ENCODE measurements at places on chromosomes 7 and 10.
A peak's percentile ranks its signal among the peaks of the same experiment; 100 is the strongest.

- DNase-seq, result no peak
These were observed 45.4 kb upstream of the STOX1 start for GRCh38 chr10:68781613-68782574.

DNA sequence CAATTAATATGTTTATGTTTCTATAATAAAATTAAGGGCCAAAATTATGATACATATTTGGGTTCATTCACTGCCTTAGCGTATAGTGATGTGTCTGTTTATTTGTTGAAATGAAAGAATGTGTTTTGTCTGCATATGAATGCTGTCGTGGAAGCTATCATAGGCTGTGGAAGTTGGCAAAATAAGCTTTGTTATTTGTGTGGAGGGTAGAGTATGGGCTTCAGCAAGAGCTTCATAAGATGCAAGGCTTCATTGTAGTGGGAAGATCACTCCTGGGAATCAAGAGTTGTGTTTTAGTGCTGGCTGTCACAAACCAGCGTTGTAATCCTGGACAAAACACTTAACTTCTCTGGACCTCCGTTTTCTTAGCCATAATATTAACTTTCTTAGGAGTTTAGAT is 2.5 kb downstream of the SLK start:
- no peak for DNase-seq

- no peak for DNase-seq
These were observed 3.5 kb upstream of the LRMDA start for GRCh38 chr10:75427951-75428350.

GRCh38 chr10:4684434-4684833 is 141.6 kb upstream of the AKR1E2 start:
- peak; percentile 54 for DNase-seq

GRCh38 chr7:4602905-4603842 is 78.9 kb upstream of the FOXK1 start:
- no peak for DNase-seq

DNA sequence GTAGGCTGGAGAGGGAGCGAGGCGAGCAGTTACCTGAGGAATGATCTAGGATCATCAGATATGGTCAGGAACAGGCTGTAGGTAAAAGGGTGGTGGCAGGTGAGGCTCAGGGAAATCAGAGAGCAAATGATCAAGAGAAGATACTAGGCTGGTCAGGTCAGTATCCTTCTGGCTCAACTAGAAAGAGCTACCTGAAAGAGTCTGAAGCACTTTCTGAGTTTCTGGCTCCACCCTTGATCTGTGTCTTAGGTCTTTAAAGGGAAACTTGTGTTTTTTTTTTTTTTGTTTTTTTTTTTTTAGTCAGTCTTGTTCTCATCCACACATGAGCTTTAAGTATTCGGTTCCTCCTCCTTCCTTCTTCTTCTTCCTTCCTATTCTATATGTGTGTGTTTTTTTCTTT is 10.5 kb downstream of the ADAM22 start:
- no peak for DNase-seq

DNA sequence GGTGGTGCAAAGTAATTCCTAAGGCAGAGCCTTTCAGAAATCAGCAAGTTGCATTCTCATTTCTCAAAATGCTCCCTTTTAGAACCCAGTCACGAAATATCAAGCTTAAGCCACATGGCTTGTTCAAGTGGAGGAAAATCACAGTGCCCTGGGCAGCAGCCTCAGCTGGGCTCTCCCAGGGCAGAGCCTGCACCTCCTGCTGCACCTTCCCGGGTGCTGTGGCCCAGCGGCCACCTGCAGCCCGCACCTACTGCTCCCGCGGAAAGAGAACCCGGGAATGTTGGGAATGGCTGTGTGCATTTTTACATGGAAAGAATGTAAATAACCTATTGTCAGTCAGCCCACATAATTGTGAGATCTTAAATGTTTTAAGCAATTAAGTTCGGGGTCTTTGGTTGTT is 396.5 kb upstream of the VSTM2A start:
- no peak for DNase-seq

DNA sequence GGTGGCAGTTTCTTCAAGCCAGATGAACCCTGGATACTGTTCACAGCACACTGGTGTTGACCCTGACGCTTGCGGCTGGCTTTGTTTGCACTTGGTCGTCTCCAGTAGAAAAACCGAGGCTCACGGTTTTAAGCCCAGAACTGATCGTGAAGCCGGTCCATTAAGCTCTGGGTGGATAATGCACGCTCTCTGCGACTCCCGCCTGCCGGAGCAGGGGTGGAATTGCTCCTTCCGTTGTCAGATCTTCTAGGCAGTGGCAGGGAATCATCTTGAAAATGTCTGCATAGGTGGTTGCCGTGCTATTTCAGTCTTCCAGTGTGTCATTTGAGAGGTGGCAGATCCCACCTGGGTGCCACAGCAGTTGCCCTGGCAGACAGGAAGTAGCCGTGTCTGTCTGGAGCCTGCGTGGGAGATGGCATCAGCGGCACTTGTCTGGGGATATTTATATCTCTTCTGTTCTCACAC is 35.9 kb upstream of the AP5Z1 start:
- no peak for DNase-seq

DNA sequence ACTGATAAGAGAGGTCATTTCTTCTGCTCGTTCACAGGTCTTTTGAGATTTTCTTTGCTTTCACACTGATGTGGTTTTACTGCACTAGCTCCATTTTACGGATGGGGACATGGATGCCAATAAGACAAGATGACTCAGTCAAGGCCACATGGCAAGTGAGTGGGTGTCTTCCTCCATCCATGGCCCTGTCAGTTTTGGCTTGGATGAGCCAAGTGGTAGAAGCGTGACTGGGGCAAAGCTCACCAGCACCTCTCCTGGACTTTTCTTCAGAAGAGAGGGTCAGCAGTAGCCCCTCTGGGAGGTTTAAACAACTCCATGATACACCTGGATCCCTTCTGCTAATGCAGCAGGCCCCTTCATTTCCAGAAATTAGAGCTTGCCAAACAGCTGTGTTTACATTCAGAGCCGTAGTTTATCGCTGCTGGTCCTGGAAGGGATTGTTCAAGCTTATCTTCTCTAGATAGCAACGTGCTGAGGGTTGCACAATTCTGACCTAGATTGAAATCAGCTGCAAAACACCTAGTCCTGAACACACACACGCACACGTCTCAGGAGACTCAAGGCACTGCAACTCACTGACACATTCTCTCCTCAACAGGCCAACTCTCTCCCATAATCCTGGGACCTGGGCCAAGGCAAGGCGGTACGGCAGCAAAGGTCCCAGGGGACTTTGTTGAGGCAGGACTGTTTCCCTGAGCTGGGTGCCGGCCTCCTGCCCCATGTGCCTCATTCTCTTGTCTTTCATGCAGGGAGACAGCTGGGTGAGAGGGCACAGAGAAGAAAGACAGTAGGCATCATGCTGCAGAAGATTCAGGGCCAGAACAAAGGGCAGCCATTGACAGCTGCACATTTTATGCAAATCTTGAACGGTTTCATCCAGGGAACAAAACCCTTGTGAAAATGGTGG is 14.2 kb upstream of the PDCD4 start:
- no peak for DNase-seq

- no peak for DNase-seq
These were observed 20.4 kb upstream of the HIPK2 start for GRCh38 chr7:139798221-139798620.

DNA sequence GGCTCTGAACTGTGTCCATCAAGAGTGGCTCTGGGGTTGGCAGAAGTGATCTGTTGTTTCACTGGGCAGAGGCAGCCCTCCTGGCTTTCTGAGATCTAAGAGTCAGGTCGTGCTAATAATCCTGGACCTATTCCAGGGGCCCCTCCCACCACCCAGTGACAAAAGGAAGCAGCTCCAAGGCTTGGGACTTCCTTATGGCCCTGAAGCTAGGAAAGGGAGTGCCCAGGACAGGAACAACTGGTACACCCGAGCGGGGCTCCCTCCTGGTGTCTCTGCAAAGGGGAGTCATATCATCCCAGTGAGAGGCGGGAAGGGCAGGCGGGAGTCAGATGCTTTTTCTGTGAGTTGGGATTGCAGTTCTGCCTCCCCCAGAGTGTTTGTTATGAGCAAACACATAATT is 32.3 kb downstream of the RPS24 start:
- no peak for DNase-seq

- DNase-seq, result no peak
These were observed 333.2 kb upstream of the MGMT start for GRCh38 chr10:129133856-129134255.

GRCh38 chr7:473211-473734 is 46.4 kb downstream of the PDGFA start:
- no peak for DNase-seq

GRCh38 chr7:149871576-149871975 is 2.2 kb upstream of the ATP6V0E2 start:
- DNase-seq, result no peak

- no peak for DNase-seq
These were observed 493.4 kb upstream of the ZMIZ1 start for GRCh38 chr10:78575400-78575799.

DNA sequence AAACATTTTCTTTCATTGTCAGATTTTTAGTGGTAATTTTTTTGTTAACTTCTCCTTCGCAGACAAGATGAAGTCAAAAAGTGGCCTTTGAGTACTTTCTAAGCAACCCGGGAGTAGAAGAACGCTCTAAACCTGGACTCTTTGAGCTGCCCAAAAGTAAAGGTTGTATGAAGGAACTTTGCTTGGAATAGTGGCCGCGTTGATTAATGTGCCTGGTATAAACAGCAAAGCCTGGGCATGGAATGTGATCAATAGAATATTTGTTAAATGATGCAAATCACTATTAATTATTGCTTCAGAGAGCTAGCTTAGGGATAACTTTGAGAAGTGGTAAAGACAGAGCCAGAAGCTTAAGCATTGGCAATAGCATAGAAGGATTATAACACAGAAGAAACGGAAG is 475.1 kb upstream of the ANKRD30A start:
- DNase-seq, result no peak
